ENCODE measurements at places on chromosomes 7 and 10.

DNA sequence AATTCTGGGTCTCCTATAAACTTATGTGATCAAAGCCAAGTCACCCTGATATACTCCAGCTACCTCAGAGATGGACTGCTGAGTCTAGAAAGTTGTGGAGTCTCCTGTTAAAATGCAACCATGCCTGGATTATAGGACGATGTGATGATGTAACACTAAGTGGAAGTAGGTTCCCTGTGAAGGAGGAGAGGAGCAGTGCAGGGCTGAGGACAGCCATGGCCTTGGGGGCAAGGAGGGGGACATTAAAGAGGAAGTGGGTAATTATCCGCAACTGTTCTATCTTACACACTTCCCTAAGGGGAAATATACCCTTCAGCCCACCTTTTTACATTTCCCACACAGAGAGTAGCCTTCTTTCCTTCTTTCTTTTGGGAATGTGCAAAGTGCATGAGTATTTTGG lies 63.8 kb downstream of the MTPN start:
- no peak for DNase-seq

- DNase-seq = peak; percentile 43
Observed at GRCh38 chr10:22630234-22631174, 83.9 kb downstream of the PIP4K2A start.

- no peak for DNase-seq
Observed at GRCh38 chr10:118251791-118252190, 90.3 kb downstream of the FAM204A start.

DNA sequence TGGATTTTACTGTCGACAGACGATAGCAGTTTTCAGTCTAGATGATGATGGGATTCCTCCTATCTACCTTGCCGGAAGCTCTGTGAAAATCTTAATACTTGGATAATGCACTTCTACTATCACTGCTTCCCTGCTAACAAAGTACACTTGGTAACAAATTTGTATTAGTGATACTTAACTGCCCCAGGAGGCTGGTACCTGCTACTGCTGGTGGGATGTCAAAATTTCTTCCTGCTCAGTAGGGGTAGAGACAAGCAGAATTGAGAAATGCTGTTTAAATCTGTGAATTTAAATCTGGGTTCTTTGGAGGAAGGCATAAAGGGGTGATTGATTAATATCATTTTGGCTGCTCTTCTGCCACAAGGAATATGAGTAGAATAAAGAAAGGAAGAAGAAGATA lies 99.8 kb upstream of the STRIP2 start:
- no peak for DNase-seq

DNA sequence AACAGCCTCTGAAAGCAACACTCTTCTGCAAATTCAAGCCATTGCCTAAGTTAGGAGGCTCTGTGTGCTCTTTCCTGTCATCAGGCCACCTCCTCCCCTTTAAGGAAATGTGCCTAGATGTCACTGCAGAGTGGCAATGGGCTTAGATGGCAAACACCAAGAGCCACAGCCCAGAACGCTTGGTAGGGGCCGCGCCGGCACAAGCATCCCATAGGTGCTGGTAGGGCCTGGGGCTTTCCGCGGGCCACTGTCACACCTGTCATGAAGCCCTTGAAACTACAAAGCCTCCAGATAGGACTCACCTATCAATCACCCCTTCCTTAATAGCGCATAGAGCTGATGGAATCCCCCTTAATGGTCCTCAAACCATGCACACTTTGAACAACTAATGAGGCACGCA lies 299.9 kb downstream of the GRID1 start:
- no peak for DNase-seq

GRCh38 chr7:127654404-127655394 lies 2.7 kb downstream of the SND1 start:
- DNase-seq = no peak

- DNase-seq = no peak
Observed at GRCh38 chr7:20894806-20895205, 108.1 kb upstream of the SP8 start.

GRCh38 chr10:22761569-22762220 lies 47.3 kb upstream of the PIP4K2A start:
- DNase-seq = no peak

DNA sequence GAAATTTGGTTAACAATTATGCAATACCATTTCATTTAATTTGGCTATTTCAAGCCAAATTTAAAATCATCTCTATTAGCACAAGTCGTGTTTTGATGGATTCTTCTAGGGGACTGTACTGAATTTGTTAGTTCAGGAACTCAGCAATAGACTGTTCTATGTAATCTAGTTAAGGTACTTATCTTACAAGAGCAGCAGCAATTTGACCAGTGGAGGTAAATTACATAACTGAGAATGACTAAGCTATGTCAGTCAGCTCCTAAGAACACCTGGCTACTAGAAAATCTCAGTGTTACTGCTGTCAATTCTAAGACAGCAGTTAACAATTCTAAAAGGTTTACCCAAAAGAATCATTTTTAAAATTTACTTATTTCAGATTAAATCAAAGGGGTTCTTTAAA lies 513.9 kb upstream of the ZWINT start:
- DNase-seq = no peak

DNA sequence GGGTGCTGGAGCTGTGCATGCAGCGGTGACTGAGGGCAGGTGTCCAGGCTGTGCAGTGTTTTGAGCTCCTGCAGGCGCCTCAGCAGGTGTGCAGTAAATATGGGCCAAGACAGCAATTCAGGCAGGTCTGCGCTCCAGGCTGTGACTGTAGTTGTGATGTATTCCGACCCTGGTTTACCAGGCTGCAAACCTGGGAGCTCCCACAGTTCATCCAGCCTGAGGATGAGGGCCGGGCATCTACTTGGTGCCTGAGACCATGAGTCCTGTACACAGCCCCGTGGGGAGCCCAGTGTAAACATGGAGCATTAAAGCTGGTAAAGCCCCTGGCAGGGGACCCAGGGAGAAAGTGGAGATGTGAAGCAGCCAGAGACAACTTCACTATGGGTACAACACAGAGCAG lies 82.8 kb downstream of the VOPP1 start:
- DNase-seq = no peak

GRCh38 chr7:99493823-99494222 lies 6.3 kb downstream of the ZNF394 start:
- no peak for DNase-seq

- DNase-seq = no peak
Observed at GRCh38 chr7:90931986-90932916, 332.0 kb upstream of the FZD1 start.

GRCh38 chr7:20030417-20030816 lies 186.8 kb downstream of the MACC1 start:
- no peak for DNase-seq

- no peak for DNase-seq
Observed at GRCh38 chr10:128867210-128867609, 599.8 kb upstream of the MGMT start.

- peak; percentile 79 for DNase-seq
Observed at GRCh38 chr7:28629216-28629842, 217.0 kb downstream of the CREB5 start.

- no peak for DNase-seq
Observed at GRCh38 chr7:108861071-108861470, 291.4 kb downstream of the DNAJB9 start.

- no peak for DNase-seq
Observed at GRCh38 chr7:102288285-102288930, 1.7 kb downstream of the SH2B2 start.

DNA sequence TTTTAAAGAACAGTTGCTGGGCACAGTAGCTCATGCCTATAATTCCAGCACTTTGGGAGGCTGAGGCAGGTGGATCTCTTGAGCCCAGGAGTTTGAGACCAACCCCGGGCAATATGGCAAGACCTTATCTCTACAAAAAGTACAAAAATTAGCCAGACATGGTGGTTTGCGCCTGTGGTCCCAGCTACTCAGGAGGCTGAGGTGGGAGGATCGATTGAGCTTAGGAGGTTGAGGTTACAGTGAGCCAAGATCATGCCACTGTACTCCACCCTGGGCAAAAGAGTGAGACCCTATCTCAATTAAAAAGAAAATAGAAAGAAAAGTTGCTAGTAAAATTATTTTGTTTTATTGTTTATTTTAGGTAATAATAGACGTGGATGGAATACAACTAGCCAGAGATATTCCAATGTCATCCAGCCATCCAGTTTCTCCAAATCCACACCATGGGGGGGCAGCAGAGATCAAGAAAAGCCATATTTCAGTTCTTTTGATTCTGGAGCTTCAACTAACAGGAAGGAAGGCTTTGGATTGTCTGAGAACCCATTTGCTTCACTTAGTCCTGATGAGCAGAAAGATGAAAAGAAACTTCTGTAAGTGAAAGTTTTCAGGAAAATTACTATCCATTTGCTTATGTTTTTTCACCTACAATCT lies 3.0 kb downstream of the NUP42 start:
- DNase-seq = peak; percentile 64

DNA sequence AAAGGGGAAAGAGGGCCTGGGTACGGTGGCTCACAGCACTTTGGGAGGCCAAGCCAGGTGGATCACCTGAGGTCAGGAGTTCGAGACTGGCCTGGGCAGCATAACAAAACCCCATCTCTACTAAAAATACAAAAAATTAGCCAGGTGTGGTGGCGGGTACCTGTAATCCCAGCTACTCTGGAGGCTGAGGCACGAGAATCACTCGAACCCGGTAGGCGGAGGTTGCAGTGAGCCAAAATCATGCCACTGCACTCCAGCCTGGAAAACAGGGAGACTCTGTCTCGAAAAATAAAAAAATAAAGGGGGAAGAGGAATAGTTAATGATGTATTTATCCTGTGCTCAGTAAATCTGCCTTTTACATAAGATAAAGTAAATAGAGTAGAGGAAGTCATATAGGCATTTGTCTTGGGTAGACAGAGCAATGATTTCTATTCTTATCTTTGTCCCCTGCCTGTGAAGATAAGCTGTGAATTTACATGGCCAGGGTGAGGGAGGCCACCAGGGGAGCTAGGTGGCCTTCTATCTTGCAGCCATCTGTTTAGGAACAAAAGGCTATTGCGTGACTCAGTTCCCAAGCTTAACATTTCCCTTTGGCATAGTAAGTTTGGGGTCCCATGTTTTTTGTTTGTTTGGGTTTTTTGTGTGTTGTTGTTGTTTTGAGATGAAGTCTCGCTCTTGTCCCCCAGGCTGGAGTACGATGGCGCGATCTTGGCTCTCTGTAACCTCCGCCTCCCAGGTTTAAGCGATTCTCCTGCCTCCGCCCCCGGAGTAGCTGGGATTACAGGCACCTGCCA lies 73.2 kb upstream of the GTF2I start:
- no peak for DNase-seq

DNA sequence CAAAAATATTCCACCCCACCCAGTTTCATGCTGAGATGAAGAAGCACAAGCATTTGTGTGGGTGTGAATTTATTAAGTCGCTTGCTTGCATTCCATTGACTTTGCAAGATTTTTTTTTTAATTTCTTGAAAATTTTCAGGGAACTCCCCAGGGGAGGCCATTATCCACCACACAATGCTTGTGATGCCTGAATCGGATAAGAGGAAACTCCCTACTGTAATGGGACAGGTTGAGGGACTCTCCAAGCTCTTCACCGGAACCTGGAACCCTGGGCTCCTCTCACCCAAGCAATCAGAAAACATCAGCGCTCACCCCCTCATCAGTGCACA lies 153.6 kb upstream of the ZMIZ1 start:
- DNase-seq = no peak

DNA sequence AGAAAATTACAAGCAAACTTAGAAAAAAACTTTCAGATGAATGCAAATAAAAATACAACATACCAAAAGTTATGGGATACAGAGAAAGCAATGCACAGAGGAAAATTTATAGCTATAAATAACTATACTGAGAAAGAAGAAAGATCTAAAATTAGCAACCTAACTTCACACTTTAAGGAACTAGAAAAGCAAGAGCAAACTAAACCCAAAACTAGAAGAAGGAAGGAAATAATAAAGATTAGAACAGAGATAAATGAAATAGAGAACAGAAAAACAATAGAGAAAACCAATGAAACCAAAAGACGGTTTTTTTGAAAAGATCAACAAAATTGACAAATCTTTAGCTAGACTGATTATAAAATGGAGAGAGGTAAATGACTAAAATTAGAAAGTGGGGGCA lies 9.6 kb upstream of the STRA8 start:
- no peak for DNase-seq

- DNase-seq = no peak
Observed at GRCh38 chr7:100173806-100174495, 3.2 kb downstream of the GPC2 start.

- DNase-seq = peak; percentile 41
Observed at GRCh38 chr10:68665841-68666240, 55.2 kb upstream of the CCAR1 start.

DNA sequence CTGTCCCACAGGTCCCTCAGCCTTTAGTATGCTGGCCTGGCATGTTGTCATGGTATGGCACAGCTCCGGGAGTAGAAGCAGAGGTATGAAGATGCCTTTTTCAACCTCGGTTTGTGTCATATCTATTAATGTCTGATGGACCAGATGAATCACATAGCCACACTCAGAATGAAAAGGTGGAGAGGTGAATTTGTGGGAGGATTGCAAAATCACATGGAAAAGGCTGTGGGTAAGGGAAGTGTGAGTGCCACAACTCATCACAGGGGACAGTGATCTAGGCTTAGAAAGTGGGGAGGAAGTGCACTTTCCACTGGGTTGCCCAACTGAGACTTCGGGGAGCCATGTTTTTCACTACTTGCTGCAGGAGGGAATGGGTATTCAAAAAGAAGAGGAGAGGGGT lies 190.7 kb downstream of the WDR11 start:
- DNase-seq = no peak

- DNase-seq = no peak
Observed at GRCh38 chr7:149599636-149600206, 102.1 kb upstream of the ZNF746 start.

- DNase-seq = no peak
Observed at GRCh38 chr10:102679596-102679995, 34.6 kb downstream of the ARL3 start.

DNA sequence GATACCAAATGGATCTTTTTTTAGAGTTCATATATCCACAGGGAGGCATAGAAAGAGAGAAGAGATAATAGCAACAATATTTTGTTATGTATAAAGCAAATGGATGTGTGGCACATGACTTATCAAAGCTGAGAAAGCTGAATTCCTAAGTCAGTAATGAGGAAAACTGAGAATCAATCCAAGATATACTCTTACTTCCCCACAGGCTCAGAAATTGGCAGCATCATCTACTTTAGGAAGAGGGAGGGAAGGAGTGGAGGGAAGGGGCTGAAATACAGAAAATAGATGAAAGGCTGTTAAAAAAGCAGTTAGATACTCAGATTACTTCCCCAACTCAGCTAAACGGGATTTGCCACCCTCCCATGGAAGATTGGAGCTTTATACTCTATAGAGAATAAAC lies 63.5 kb downstream of the SRI start:
- DNase-seq = no peak

- no peak for DNase-seq
Observed at GRCh38 chr10:44292390-44293002, 92.4 kb downstream of the CXCL12 start.

DNA sequence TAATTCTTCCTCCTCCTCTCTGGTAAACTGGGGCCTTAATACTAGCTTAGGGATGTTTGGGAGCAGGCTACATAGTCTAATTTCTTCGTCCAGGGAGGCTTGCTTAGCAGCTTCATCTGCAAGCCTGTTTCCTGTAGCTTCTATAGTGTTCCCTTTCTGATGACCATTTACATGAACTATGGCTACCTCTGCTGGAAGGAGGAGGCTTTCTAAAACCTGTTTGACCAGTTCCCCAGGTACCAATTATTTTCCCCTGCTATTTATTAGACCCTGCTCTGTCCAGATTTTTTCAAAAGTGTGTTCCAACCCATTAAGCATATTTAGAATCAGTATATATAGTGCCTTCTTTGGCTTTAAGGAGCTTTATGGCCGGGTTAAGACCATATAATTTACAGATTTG lies 38.8 kb upstream of the DNAH11 start:
- no peak for DNase-seq

GRCh38 chr7:93138576-93138975 lies 9.6 kb downstream of the SAMD9L start:
- DNase-seq = no peak
